Calu3 (cell line): ENCODE measurements at places on chromosomes 3 and 15.

- DNase-seq: no peak
Measured at GRCh38 chr15:67745073-67746006, 80.0 kb upstream of the SKOR1 start.

- no peak for DNase-seq
Measured at GRCh38 chr15:63408524-63408923, 26.9 kb upstream of the CA12 start.

DNA sequence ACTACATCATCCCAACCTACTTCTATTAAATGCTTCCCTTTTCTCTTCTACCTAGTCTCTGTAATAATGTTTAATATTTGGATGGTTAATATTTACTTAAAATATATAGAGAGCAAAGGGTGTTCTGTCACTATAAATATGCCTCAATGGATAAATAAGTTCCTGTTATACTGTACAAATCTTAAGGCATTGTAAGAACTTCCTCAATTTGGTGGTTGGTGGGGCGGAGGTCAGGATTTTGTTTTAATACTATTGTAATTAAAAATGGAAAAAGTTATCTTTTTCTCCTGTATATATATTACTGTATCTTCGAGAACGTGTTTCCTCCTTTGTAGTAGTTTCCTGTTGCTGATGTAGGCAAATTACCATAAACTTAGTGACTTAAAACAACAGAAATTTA is 41.5 kb downstream of the SPRED1 start:
- DNase-seq: no peak

DNA sequence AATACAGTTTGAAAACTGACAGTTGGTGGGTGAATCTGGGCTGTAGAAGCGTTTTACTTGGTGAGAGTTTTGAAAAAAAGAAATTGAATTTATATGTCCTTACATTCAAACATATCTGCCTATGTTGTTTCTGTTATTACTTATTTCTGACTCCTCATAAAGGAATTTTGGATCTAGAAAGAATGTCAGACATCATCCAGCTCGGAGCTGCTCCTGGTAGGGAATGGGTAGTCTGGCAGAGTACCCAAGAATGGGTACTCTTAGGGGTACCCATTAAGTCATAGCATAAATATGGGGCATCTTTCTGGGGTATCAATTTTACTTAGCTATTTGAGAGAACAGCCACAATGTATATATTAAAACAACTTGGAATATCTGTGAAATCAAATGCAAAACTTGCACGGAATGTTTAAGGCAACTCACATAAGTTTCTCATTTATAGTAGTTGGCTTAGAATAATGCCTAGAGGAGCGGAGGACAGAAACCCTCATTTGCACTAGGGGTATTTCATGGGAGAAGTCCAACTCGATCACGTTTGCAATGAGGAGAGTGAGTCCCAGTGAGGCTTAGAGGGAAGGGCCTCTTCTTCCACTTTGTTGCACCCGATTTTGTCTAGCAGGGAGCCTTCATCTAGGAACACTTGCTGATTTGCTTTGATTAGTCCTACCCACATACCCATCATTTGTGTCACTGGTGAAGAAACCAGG is 2.4 kb upstream of the LARP6 start:
- DNase-seq: no peak

- no peak for DNase-seq
Measured at GRCh38 chr3:126083138-126083445, 832 bp downstream of the SLC41A3 start.

DNA sequence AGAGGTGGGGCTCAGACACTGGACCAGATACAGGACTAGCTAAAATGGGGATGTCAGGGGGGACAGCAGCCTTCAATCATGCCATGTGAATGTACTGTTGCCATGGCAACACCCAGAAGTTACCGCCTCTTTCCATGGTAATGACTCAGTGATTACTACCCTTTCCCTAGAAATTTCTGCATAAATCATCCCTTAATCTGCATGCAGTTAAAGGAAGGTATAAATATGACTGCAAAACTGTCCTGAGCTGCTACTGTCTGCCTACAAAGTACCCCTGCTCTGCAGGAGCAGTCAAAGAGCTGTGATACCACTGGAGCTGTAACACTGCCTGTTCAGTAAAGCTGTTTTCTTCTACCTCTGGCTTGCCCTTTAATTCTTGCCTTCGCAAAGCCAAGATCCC is 168.2 kb downstream of the PEAK1 start:
- DNase-seq: no peak

- no peak for DNase-seq
Measured at GRCh38 chr3:73855813-73856212, 231.1 kb upstream of the PDZRN3 start.

DNA sequence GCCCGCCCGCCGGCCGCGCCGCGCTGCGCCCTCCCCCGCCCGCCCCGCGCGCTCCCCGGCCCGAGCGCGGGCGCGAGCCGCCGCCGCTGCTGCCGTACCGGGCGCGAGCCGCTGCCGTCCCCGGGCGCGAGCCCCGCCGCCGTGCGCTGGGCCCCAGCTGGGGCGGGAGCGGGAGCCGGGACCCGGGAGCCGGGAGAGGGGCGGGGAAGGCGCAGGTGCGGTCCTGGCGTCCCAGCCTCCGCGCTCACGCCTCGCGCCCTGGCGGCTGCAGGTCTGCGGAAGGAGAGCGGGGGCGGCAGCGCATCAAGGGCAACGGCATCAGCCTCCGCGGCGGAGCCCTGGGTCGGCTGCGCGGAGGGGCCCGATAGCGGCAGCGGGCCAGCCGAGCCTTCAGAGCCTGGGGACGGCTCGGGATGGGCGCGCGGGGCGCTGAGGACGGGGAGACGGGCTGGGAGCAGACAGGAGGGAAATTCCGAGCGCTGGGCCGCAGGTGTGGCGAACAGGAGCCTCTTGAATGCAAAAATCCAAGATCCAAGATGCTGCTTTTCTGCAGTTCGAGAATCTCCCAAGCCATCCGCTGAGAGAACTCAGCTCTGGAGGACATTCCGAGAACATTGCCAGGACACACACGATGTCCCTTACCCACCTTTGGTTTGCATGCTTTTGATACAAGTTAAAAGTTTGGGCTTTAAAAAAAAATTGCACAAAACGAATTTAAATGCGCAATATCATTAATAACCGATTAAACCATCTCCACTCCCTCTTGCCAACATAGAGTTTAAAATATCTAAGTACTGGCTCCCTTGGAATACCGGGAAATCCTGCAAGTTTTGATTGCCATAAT is 251.1 kb downstream of the TJP1 start:
- DNase-seq: peak; percentile 0

- DNase-seq: no peak
Measured at GRCh38 chr3:140842984-140843649, 98.5 kb upstream of the SLC25A36 start.

- no peak for DNase-seq
Measured at GRCh38 chr3:187198490-187198889, 1.2 kb downstream of the RTP1 start.

GRCh38 chr15:90892023-90892422 is 7.7 kb downstream of the FES start:
- DNase-seq: no peak

DNA sequence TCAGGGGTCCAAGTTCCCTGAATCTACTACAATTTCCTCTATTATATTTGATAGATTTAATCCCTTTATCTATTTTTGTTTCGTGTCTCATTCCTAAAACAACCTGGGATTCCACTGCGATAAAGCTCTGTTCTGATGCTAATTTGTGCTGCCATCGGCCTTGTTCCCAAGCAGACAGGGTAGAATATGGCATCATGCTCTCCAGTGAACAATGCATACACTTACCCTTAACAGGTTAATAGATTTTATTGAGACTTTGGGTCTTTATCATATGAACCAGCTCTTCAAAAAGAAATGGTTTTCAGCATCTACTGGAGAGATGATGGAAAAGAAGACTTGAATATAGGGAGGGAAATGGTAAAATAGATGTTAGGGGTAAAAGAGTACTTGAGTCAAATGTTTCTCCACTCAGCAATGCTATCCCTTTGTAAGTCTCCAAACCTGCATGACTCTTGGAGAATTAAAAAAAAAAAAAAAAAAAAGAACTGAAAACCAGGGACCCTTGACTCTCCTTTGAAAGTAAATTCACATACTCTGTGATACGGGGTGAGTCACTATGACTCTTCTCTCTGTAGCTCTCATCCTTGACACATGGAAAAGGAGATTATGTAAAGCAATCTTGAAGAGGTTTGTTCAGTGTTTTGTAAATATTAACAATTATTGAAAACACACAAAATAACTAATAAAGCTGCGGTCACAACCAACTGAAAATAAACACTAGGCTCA is 268.8 kb downstream of the ZBTB20 start:
- no peak for DNase-seq

- no peak for DNase-seq
Measured at GRCh38 chr3:144491333-144491732, 519.7 kb downstream of the DIPK2A start.

GRCh38 chr3:50410608-50411139 is 51.4 kb upstream of the TMEM115 start:
- DNase-seq: no peak

DNA sequence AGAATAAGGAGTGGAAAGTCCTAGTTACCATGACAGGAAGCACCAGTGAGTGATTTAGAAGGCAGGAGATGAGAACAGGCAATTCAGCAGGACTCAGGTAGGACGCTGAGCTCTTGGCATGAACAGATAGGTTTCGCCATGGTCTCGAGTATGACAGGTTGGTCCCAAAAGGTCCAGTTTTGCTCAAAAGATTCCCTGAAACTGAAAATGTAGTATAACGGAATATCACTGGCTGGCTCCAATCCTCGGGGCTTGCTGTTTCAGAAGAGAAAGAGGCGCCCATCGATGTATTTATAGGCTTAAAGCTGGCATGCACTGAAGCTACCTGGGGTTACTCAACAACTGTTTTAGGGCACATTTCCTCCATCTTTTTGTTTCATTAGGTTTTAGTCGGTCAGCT is 59.2 kb downstream of the SRGAP3 start:
- no peak for DNase-seq

DNA sequence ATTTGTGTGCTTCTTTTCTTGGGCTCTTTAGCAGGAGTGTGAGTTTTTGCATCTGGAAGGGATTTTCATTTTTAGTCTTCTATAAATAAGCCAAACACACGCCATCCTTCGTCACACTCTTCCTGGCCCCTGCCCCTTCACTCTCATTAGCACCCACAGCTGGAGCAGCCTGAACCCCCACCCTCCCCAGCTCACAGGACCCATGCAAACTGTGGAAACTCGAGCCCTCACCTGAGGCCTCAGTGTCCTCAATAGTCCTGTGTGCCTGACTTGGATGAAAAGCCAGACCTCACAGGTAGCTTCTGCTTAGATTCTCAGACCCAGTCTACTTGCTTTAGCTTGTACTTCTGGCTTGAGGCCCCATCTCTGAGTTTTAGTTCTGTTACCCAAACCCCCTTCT is 167.9 kb downstream of the MTHFS start:
- DNase-seq: no peak

- no peak for DNase-seq
Measured at GRCh38 chr15:34739346-34739745, 15.5 kb downstream of the GJD2 start.

GRCh38 chr3:127690106-127690505 is 17.4 kb downstream of the ABTB1 start:
- peak; percentile 50 for DNase-seq

- DNase-seq: no peak
Measured at GRCh38 chr3:144864646-144865045, 893.0 kb downstream of the DIPK2A start.

- no peak for DNase-seq
Measured at GRCh38 chr3:171239757-171240503, 213.4 kb upstream of the SLC2A2 start.

GRCh38 chr3:128402998-128403397 is 63.7 kb downstream of the DNAJB8 start:
- DNase-seq: no peak

DNA sequence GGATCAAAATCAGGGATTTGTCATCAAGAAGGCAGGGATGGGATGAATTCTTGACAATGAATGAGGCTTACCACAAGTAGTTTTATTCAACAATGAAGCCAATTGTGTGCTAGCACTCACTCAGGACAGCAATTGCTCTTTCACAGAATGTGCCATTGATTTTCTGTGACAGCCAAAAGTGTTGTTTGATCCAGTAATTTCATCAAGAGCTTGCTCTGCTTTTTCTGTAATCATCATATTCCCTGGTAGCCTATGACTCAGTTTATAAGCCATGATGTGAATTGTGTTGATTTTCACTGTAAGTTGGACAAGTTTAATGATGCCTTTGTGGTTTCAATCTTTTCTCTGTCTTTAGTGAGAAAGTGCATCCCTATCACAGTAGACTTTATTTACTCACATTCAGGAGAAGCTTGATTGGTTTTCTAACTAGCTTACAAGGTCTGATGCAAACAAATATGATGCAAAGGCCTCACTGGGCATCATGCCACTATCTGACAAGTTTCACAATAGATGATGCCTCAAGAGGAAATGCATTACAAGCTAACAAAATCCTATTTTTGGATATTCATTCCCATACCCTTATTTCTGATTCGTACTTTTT is 13.6 kb upstream of the CSRNP1 start:
- no peak for DNase-seq

DNA sequence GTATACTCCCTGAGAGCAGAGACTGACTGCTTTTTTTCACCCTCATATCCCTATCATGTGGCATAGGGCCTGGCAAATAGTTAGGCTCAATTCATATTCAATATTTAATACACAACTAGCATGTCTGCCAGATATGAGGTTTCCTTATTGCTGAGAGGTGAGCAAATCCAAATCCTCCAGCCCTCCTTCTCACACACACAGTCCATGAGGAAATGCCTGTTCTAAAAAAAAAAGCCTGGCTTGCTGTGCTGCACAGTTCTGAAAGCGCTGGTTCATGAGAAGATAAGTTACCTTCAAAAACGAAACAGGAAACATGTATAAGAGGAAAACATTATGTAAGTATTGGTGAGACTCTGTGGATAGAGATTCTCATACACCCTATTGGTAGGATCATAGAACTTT is 15.5 kb upstream of the ACAP2 start:
- no peak for DNase-seq

GRCh38 chr3:196519718-196520082 is 4.6 kb upstream of the SMCO1 start:
- no peak for DNase-seq

- DNase-seq: peak; percentile 19
Measured at GRCh38 chr3:196502775-196503195, 783 bp downstream of the RNF168 start.

DNA sequence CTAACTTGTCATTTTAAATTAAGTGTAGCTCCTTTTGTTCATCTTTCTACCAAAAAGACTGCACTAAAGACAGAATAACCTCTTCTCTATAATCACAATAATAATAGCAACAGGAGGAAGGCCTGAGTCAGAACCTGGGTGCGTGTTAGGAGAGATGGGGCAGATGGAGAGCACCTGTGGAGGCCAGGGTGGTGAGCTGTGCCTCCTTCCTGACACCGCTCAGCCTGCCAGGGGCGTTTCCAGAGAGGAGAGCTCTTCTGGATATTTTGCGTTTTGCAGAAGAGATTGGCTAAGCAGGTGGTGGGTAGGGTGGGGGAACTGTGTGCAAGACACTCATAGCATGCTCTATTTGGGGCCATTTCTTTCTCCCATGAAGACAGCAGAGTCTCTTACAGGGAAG is 83.5 kb downstream of the MEGF11 start:
- no peak for DNase-seq

- no peak for DNase-seq
Measured at GRCh38 chr3:121992601-121993560, 29.2 kb downstream of the ILDR1 start.

- DNase-seq: no peak
Measured at GRCh38 chr15:89903015-89903857, 9.4 kb upstream of the AP3S2 start.
